ENCODE measurements at places on chromosomes 12 and 14.

DNA sequence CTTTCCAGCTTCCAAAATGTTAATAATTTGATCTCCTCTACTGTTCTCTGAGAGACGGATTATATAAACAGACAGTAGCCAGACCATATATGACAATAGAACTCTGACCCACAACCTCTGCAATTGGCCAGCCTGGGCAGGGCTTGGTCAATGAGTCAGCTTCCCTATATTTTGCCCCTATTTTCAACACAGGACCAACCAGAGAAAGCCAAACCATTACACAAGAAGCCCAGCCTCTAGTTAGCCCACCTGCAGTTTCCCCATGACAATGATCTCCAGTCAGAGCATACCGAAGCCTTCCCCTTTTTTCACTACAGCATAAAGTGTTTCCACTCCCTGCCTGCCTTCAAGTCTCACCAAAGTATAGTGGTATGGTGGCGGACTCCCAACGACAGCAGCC, 7.6 kb upstream of the EXD2 start:
- DNase-seq = peak; percentile 4

DNA sequence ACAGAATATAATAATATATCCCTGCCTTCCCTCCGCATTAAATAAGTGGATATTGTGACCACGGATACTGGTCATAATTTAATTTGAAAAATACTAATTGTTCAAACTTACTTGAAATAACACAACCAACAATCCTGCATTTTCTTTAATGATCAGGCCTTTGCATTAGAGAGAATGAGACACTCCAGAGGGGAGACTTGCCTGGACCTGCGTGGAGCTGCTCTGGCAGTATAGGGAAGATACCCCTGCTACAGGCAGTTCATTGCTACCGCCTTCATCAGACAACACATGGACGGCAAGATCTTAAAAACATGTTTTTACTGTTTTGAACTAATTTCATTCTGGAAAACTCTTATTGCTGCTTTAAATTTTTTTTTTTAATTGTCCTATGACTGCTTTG, 211.0 kb upstream of the FAR2 start:
- DNase-seq = no peak

- DNase-seq = no peak
Measured at GRCh38 chr14:68784226-68784910, 8.5 kb downstream of the ZFP36L1 start.

- DNase-seq = peak; percentile 9
Measured at GRCh38 chr14:79369359-79370332, 841.7 kb downstream of the DIO2 start.

GRCh38 chr12:102806110-102806509, 110.9 kb downstream of the PAH start:
- no peak for DNase-seq

DNA sequence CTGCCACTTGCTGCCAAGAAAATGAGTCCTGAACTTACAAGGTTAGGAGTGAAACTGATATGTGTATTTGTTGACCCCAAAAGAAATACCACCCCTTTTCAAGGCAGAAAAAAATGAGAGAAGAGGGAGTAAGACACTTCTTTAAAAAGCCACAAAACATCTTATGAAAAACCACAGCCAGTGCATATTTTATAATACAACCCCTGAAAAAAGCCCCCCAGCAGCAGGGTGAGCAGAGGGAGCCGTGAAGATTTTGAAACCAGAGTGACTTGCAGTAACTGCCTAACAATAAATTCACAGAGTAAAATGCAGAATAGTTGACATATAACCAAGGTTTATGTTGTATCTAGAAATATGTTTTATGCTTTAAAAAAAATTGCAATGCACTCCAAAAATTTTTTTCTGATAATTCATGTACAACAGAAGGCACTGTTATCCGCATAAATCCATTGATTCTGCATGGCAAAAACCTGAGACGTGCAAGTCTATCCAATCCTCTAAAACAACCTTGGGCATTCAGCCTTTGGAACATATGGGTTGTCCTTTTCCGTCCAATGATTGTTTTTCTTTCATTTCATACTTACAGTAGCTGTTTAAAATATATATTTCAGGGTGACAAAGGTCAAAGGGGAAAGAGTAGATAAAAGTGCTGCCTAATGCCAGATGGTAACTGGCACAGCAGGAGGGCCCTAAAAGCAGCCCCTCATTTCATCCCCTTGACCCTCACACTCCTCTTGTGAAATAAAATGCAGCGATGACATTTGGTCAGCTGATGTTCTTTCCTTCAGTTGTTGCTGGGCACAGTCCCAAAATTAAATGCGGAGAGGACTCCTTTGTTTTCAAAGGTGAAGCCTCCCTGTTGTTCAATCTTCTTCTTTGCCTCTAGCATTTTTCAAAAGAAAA, 65.3 kb downstream of the IPO8 start:
- DNase-seq = no peak

DNA sequence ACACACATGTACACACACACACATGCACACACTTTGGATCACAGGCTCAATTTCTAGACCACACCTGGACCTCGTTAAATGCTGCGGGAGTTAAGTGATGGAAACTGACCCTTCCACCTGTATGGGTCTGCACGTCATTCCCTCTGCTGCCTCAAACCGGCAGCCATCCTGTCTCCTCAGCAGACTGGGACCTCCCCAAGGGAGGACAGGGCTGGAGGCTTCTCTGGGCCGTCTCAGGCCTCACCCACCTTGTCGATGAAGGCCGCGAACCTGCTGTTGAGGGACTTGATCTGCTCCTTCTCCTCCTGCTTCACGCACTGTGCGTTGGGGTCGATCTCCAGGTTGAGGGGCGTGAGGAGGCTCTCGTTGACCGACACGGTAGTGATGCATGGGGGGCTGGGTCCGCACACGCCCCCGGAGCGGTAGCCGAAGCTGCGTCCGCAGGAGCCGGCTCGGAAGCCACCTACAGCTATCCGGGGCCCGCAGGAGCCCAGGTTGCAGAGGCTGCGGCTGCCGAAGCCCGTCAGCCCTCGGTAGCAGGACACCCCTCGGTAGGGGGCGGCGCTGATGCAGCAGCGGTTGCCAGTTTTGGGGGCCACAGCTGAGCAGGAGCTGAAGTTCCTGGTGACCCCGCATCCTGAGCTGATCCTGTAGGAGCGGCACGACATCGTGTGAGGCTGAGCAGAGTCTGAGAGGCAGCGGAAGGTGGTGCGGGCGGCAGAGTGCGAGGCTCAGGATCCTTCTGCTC, at the start of gene KRT85:
KRT85 (minus strand) TSS at position 744 of the 748 bp plus-strand sequence; CDS start at position 668, 76 bp downstream.
- DNase-seq = no peak

All from MG63 (cell line).